ENCODE measurements at places on chromosomes 7 and 10. TPM values are rescaled to one million over a fixed set of nuclear protein-coding genes. Genes with fewer than 3 reads are reported as not detected.

GALNT17 gene
- 3.6 TPM for total RNA-seq

TEX47 gene
- not detected for total RNA-seq

RARRES2 gene
- 200 TPM for total RNA-seq

HERPUD2 gene
- 33.4 TPM for total RNA-seq

KAZALD1 gene
- total RNA-seq, result 0.72 TPM

ADAMTS14 gene
- 0.60 TPM for total RNA-seq

SORCS1 gene
- total RNA-seq, result 0.38 TPM

- DNase-seq, result no peak
These were observed 31.2 kb downstream of the ABLIM1 start for GRCh38 chr10:114626841-114627240.

- DNase-seq, result no peak
These were observed 83.7 kb upstream of the GLCCI1 start for GRCh38 chr7:7884855-7885254.

- no peak for DNase-seq
These were observed 124.9 kb upstream of the NEBL start for GRCh38 chr10:21021843-21022594.

DNA sequence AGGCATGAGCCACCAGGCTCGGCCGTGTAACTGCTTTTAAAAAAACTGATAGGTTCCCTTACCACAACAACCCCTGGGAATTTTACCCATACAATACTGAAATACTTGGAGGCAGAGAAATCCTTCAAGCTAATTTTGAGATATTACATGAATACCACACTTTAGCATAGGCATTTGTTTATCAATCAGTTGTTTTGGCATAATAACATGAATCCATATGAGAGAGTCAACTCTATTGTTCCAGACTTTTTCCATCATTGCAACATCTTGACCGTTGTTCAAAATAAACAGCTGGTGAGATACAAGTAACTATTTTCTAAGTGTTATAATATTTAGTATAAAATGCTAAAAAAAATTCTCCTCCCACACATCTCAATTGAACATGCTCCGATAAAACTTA is 36.8 kb downstream of the LAMB4 start:
- DNase-seq, result no peak

DNA sequence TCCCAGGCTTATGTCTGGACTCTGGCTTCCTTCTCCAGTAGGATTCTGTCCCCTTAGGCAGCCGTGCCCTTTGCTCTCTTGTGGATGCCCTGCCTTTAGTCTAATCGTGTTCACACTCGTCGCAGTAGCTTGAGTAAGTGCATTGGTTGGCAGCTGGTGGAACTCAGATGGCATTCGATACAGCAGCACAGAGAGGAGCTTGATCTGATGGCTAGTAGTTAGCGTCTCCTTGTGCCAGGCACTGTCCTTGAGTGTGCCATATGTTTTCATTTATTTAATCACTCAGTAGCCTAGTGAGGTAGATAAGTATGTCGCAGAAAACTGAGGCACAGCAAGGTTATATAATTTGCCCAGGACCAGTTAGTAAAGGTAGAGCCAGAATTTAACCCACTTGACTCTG is 18.2 kb upstream of the PARP12 start:
- no peak for DNase-seq

- DNase-seq, result no peak
These were observed 37.3 kb downstream of the SND1 start for GRCh38 chr7:127689194-127689772.

- no peak for DNase-seq
These were observed 1.8 kb upstream of the RSU1 start for GRCh38 chr10:16819026-16819425.

DNA sequence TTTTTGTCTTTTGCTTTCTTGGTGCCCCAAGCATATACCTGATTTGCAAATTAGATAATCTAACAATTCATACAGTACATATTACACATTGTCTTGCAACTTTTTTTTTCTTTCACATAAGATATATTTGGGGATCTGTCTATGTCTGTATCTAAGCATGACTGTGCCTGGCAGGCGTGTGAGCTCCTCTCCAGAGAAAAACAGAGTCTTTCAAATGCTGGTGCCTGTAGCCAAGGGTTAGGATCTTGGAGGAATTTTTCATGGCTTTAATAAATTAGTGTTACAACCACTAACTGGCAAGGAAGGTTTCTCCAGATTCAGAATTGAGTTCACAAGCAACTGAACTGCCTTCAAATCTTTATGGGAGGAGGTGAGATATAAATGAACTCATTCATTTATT is 14.8 kb upstream of the SLF2 start:
- no peak for DNase-seq

GRCh38 chr7:10875080-10875479 is 98.6 kb upstream of the PHF14 start:
- no peak for DNase-seq

- DNase-seq, result no peak
These were observed 21.4 kb downstream of the MAD1L1 start for GRCh38 chr7:2211259-2211880.

GRCh38 chr7:100900978-100901377 is 5.3 kb upstream of the ACHE start:
- no peak for DNase-seq

DNA sequence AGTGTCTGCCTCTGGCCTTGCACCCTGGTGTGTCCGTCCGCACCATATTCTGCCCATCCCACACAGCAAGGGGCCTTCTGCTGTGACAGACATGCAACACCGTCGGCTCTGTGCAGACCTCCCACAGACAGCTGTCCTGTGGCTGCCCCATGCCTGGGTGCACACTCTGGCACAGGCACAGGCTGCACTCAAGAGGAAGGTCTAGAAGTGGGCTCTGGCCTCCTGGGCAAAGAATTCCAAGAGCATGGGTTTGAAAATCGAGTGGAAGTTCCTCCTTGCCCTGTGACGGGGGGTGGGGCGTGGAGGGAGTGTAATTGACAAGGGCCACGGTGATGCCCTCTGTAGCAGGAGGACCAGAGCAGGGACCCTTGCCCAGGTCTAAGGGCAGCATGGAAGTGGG is 4.3 kb upstream of the LOXL4 start:
- DNase-seq, result no peak

- DNase-seq, result no peak
These were observed 47.8 kb downstream of the SLC35G1 start for GRCh38 chr10:93941606-93942005.

GRCh38 chr7:30074422-30075030 is 46.3 kb downstream of the PLEKHA8 start:
- no peak for DNase-seq

DNA sequence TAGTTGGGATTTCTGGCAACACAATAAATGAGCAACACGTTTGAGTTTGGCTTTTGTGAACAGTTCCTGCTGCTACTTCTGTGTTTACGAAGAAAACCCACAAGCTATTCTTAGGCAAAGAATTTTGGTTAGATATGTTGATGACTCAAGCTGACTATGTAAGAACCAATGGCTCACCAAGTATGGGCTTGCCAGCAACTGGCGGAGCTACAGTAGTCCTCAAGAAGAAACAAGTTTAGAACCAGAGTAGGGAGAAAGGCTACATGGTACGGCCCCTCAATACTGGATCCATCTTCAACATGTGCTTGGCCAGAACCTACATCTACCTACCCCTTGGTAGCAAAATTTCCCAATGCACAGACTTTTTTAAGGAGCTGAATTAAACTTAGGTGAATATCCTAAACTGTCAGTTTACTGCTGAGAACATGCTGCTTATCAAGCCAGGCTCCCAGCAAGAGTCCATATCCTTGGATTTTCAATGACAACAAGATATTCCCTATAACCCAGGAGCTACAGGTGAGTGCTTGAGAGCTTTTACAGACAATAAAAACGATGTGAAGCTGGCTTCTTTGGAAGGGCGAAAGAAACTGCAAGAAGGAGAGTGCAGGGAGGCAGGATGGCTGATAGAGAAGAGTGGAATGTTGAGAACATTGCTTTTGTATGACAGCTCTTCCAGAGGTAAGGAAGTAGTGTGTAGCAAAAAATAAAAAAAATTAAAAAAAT is 74.3 kb upstream of the ASAH2 start:
- no peak for DNase-seq

- no peak for DNase-seq
These were observed 1194.3 kb upstream of the CELF2 start for GRCh38 chr10:9823268-9823930.

GRCh38 chr10:27680006-27680557 is 65.5 kb downstream of the MKX start:
- DNase-seq, result no peak

DNA sequence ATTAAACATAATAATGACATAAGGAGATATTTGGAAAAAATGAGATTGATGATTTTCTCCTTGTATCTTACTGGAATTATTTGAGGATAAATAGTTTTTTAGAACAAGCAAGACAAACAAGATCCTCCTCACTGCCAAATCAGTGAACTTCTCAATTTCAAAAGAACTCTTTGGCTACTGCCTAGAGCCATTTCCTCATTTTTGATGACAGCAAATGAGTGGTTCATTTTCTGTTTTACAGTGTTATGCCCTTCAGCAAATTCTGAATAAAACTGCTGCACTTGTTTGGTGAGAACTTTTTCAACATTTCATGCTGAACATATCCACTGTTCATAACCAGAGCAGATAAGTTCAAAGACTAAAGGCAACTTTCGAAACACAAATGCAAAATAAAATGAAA is 42.5 kb upstream of the AHR start:
- DNase-seq, result no peak
